8988T (cell line): ENCODE measurements at places on chromosomes 4 and X.

DNA sequence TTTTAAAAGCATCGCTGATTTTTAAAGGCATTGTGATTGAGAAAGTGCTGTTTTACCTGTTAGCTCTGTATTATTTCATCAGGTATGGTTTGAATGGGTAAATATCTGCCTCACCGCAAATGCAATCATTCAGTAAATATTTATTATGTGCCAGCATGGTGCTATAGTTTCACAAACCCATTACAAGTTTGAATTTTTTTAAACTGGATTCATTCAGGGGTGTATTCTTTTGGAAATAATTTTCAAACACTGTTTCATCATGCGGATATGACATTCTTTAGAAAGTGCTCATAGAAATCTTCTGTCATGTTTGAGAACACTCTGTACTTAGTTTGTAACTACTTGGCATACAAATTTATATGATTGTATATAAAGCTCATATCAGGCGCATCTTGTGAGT is 37.2 kb downstream of the LIMCH1 start:
- DNase-seq, result no peak

DNA sequence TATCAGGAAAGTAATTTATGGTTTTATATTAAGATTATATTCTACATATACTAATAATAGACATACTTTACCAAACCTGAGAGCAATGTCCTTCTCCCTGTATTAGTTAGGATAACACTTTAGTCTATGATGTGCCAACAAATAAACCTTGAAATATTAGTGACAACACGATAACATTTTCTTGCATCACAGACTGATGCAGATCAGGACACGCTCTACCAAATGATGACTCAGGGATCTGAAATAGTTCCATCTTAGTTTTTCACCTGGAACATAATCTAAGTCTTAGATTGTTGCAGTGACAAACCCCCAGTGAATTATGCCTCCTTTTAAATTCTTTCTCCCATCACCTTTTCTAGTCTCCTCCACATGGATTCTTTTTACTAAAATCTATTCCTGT is 214.2 kb downstream of the CLCN4 start:
- no peak for DNase-seq

DNA sequence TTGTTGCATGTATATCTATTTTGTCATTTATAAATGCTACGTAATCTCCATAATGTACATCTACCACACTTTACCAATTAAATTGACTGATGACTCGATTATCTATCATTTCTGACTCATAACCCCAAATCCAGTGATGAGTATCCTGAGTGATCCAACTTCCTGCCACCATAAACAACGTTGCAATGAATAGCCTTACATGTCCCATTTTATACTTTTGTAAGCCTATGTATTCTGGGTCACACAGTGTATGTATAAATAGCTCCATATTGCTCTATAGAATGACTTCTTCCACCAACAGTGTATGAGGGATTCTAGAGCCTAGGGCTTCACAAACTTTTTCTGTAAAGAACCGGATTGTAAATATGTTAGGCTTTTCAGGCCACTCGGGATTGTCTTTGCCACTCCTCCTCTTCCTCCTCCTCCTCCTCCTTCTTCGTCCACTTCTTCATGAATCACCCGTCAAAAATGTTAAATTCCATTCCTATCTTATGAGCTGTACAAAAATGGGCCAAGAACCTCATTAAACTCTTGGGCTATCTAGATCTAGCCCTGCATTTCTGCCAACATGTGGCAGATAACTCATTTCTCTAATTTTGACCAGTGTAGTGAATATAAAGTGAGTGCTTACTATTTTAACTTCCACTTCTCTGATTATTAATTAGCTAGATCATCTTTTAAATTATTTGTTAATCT is 672.2 kb upstream of the AMOT start:
- DNase-seq, result no peak

DNA sequence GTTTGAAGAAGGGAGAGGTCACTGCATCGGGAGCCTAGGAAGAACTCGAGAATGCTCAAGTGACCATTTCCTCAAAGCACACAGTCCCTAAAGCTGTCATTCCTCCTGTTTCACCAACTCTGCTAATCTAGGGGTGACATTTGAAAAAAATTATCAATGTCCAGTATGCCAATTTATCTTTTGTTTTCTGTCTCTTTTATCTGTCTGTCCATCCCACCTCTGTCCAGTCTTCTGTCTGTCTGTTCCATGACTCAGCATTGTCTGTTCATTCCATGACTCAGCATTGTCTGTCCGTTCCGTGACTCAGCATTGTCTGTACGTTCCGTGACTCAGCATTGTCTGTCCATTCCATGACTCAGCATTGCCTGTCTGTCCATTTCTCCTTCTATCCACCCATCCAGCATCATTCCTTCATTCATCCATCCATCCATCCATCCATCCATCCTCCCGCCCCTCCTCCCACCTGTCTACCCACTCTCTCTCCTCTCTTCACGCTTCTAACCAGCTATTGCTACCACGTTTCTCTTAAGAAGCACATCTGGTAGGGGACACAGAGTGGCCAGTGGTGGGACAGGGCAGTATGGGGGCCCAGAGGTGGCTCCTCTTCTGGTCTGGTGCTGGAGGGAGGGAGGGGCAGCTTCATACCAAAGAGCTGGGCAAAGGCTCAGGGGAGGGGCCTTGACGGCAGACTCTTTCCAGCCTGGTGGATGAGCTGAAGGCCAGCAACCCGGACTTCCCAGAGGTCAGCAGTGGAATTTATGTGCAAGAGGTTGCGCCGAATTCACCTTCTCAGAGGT is 34.1 kb downstream of the HTRA3 start:
- no peak for DNase-seq

- DNase-seq, result no peak
Observed at GRCh38 chr4:168101026-168101425, 8.7 kb downstream of the ANXA10 start.

GRCh38 chr4:157713342-157713741 is 459.5 kb downstream of the GASK1B start:
- DNase-seq, result no peak
